GF-D8 (cell line): ENCODE measurements at places on chromosomes 1 and 21.

- no peak for DNase-seq
These were observed 25.5 kb upstream of the PTPRF start for GRCh38 chr1:43505077-43505780.

DNA sequence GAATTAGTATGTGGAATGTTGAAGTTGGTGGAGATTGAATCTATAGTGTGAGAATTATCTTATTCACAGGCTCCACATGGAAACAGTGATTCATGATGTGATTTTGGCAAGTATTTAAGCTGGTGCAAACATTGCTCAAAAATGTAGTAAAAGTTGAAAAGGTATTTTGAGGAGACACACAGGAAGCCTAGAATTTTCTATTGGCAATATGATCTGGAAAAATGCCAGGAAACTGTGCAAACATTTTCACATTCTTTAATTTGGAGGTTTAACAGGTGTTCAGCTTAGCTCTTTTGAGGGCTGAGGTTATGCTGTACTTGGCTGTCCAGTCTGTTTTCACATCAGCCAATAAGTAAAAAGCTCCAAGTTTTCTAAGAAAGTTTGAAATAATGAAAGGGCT lies 327.3 kb downstream of the RWDD3 start:
- no peak for DNase-seq

GRCh38 chr21:31363720-31364119 lies 19.7 kb upstream of the TIAM1 start:
- DNase-seq: no peak

- peak; percentile 11 for DNase-seq
These were observed 3.5 kb downstream of the PPP1R15B start for GRCh38 chr1:204408074-204408507.

GRCh38 chr1:204685236-204686006 lies at the start of gene LRRN2:
LRRN2 (minus strand) TSS chr1:204685738; CDS start chr1:204619992, 65,746 bp downstream.
- DNase-seq: no peak

DNA sequence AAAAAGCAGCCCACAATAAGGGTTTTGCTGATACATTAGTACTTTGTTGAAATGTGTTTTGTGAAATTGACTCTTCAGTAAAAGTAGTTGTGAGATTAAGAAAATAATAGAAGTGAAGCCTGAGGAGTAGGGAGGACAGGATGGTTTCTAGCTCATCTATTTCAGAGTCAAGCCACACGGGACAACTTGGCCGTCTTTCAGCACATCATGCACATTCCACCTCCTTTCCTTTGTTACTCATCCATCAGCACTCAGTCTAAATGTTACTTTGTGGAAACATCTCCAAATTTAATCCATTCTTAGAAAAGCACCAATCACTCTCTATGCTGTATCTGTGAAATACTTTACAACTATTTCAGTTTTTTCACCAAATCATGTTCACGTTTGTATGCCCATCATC lies 223.3 kb downstream of the FGGY start:
- DNase-seq: no peak

DNA sequence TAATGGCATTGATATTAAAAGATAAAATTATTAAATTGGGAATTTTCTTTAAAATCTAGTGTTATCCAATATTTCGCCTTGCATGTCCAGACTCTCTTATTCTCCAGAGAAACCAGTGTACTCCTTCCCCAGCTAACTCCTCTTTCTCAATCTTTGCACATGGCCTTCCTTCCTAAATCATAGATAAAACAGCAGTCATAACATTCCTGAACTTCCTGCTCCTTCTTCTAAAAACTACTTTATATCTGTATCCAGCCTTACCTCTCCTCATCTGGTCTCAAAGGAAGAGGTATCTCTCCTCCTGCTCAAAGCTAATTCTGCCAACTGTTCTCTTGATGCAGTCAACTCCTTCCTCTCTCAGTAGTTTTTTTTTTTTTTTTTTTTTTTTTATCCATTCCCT lies 39.5 kb upstream of the NEK7 start:
- no peak for DNase-seq

DNA sequence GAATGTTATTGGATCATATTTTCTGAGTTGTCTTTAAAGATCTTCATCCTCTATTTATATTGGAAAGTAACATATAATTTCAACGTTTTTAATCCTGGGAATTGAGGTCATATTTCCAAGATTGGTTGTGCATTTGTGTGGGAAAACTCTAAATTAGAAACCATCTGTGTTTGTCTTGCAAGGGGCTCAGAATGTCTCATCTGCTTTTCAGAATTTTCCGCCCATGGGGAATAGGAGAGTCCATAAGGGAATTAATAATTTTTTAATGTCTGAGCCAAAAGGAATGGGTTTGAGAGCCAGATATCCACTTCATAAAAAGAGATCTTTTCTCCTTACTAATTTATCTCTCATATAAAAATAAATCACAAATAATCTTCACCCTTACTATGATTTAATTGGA lies 84.8 kb upstream of the MAP1LC3C start:
- no peak for DNase-seq

GRCh38 chr1:224779536-224779935 lies 149.9 kb upstream of the DNAH14 start:
- no peak for DNase-seq

GRCh38 chr1:110200666-110201065 lies 9.4 kb upstream of the KCNC4 start:
- DNase-seq: no peak

DNA sequence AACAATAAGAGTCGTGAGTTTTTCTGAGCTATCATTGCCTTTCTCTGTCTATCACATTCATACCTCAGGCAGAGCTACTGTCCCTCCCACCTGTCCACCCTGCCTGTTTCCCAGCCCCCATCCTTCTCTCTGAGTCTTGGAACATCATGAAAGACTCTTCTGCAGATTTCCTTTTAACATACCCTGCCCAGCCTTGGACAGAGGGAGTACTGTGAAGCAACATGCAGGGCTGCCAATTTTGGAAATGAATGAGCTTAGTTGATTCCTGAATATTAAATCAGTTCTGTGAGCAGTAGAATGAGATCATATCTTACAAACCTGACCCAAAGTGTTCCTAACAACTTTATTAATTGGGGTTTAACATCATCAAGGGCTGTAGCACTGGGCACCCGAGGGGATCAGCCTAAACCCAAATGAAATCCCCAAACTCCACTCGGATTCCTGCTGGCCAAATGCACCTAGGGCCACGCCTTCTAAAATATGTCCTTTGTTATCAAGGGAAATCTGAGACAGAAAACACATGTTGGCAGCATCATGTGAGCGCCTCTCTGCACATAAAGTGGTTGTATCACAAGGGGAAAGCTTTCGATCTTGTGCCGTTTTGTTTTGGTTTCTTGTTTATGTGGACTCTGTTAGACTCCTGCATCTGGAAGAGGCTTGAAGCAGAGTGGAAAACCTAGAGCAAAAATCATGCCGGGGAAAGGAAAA lies 357.6 kb downstream of the KIF26B start:
- no peak for DNase-seq

DNA sequence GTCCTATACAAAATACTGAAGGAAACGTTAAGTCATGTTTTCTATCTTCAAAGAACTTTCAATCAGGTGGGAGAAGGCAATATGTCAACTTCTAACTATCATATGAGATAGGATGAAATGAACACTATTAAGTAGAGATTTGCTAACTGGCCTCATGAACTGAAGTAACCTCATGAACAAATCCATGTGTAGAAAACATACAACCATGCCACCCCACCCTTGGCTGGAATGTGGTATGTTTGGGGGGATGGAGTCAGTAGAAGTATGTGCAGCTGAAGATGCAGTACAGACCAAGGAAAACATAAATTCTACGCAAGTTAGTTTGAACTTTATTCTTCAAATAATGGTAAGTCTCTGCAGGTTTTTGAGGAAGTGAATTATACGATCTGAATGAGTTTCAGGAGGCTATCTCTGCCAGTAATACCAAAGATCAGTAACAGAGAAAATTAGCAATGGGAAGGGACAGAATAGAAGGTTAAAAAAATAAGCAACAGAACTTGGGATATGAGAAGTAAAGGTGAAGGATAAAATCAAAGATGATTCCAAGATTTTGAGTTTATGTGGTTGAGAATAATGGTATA lies 4.5 kb downstream of the TRMT1L start:
- no peak for DNase-seq

GRCh38 chr21:35326677-35327076 lies 277.6 kb upstream of the RUNX1 start:
- DNase-seq: no peak

DNA sequence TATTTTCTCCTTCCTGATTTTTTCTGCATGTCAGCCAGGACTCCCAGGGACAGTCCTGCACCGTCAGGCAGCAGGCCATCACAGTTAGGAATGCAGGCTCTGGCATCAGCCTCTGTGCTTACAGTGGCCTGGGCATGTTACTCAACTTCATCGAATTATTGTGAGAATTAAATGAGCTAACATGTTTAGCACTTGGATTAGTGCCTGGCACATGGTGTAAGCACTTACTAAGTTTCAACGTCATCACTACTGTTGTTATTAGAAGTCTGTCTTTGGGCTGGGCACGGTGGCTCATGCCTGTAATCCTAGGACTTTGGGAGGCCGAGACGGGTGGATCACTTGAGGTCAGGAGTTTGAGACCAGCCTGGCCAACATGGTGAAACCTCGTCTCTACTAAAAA lies 45.1 kb downstream of the SCCPDH start:
- no peak for DNase-seq

DNA sequence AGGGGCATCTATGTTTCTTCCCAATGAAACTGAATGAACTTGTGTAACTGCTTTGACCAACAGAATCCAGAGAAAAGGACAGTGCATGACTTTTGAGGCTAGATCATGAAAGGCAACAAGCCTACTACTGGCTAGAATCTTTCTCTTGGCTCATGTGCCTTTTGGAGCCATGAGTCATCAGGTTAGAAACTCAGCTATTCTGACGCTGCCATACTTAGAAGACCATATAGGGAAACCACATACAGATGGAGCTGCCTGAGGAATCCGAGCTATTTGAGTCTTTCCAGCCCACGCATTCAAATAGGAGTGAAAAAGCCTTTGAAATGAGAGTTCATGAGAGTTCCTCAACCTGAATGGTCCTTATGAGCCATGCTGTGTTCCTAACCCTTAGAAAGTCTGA lies 738.5 kb upstream of the CHRM3 start:
- no peak for DNase-seq

DNA sequence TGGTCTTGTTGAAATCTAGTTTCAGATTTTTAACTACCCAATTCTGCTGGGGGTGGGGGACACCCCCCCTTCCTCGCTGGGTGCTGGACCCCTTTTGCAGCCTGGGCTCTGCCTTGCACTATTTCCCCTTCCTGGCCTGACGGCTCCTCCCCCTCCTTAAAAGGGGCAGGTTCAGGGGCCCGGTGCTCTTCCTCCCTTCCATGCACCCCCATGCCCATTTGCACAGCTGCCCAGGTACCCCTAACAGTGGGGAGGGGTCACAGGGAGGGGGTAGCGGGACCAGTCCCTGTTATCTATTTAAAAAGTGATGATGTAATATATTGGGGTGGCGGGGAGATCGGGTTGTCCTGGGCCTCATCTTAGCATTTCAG lies 15.3 kb downstream of the ZBTB7B start:
- DNase-seq: no peak

- DNase-seq: no peak
These were observed 212.8 kb upstream of the RAB4A start for GRCh38 chr1:229058111-229058561.

GRCh38 chr1:18921516-18922251 lies 19.3 kb upstream of the ALDH4A1 start:
- DNase-seq: no peak

- DNase-seq: no peak
These were observed 8.2 kb upstream of the MIXL1 start for GRCh38 chr1:226215239-226215638.

DNA sequence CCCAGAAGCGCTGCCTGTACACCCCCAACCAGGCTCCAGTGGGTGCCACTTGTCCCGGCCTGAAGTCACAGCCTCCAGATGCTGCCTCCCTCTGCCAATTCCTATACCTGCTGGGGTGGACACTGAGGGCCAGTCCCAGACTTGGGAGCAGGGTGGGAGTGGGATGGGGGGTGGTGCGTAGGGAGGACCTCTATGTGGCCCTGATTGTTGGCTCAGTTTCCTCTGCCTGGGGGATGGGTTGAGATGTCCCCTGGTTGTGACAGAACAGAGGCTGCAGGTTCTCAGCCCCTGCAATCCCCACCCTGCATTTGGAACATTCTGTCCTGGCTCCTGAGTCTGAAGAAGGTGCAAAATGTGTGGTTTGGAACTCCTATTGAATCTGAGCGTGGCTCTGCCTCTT lies 27.2 kb downstream of the RAB7B start:
- no peak for DNase-seq

DNA sequence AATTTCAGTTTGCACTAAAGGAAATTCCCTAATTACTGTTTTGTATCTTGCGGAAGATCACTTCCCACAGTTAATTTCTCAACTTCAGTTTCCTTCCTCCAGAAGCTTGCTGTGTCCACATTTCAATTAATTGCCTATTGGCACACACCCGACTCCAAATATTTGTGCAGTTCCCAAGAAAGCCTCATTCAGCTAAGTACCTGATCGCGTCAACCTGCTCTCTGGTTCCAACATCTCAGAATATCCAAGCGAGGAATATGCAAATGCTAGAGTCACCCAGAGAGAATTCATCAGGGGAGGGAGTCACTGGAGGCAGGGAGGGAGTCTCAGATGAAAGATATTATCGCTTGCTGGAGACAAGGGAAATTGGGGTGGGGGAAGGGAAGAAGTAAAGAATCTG lies 351.3 kb downstream of the RRAGC start:
- no peak for DNase-seq

DNA sequence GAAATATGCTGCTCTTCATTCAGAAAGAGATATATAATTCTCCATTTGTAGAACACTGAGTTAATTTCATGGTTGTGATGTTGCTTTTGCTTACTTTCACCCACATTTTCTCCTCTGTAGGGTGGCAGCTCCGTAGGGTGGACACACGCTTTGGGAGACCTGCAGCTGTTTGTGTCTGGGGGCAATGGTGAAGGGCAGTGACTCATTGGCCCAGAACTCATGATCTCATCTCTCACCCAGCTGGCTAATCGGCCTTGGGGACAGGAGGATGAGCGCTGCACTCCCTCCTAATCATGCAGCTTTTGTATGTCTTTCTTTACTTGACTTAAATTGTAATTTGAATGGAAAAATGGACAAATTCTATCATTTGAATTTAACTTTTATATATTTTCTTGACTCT lies 9.6 kb downstream of the DISC1 start:
- no peak for DNase-seq

DNA sequence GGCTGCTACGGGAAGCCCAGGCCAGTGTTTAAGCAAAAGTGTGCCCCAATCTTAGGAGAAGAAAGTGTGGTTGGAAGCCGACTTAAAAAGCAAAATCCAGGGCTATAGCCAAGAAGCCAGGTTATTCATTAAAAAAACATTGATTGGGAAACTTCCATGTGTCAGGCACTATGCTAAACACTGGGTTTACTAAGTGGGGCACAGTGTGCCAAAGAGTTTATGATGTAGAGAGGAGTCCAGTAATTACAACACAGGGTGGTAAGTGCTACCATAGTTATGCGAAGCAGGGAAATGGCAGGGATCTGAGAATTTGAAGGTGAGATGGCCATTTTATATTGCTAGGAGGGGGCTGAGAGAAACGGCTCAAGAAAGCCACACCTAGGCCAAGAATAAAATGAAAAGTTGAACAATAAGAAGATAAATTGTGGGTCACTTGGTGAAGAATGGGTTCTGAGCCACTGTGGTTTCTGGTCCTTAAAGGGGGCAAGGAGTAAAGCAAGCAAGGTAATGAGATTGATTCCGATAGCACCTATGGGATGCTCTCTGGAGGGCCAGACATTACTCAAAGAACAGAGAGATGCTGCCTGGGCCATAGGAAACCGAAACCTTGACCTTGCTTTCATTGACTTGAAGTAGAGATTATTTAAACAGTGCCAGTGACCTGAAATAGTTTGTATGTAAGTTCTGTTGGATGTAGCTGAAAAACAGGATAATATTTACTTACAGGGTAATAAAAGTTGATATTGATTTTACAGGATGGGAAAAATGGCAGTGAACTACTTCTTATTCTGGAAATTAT lies 177.8 kb downstream of the GIPC2 start:
- DNase-seq: no peak
